Transverse colon (tissue), 4 donors: ENCODE measurements at places on chromosomes 1 and 21.

GRCh38 chr1:197486946-197487345 is 218.9 kb downstream of the CRB1 start:
- no peak for DNase-seq

DNA sequence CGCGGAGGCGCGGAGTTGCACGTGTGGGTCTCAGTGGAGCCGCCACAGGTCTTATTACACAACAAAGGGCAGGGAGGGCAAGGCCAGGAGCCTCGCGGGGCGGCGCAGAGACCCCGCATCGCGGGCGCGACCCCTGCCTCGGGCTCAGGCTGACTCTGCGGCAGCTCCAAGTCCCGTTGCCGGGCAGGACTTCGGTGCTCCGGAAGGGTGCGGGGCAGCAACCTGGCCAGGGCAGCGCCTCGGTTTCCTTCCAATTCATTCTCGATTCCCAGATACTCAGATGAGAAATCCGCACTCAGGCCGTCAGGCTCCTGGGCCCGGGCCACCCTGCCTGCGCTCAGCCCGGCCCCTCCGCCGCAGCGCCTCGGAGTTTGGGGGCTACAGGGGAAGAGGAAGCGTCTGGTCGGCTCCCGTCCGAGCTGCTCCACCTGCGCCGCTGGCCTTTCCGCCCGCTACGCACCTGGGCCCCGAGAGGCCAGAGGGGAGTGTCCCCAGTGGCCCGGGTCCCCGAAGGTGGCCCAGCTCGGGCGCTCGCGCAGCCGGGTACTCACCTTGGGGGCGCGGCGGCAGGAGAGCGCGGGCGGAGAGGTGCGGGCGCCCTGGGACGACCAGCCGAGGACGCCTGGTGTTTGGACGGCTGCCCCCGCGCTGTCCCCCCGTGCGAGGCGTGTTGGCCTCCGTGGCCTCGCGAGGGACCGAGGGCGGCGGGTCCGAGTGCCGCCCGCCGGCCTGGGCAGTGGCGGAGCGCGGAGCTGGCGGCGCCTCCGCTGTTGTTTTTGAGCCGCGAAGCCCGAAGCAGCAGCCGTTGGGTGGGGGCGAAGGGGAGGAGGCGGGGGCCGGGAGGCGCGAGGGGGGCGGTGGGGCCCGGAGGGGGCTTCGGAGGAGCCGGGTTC is 1.1 kb upstream of the PRDM16 start:
- no peak for DNase-seq

- DNase-seq: no peak
Measured at GRCh38 chr1:88188038-88188437, 496.0 kb upstream of the PKN2 start.

- no peak for DNase-seq
Measured at GRCh38 chr1:116218922-116219321, 107.7 kb downstream of the MAB21L3 start.

DNA sequence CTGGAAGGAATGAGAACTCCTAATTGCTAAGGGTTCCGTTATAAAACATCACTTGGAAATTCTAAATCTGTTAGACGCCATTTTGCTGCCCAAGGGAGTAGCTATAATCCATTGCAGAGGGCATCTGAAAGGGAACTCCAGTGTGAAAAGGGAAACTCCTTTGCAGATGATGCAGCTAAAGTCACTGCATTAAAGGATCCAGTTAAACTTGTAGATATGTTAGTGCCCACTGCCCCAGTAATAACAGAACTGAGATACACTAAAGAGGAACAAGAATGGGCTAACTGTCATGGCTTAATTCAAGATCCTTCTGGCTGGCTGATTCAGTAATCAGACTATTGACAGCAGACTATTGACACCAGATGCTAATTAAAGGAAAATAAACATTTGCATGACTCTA is 81.8 kb upstream of the KIAA0040 start:
- no peak for DNase-seq

- no peak for DNase-seq
Measured at GRCh38 chr21:34023691-34024373, 49.5 kb upstream of the MRPS6 start.

- DNase-seq: no peak
Measured at GRCh38 chr1:74464037-74464436, 48.4 kb downstream of the LRRC53 start.

DNA sequence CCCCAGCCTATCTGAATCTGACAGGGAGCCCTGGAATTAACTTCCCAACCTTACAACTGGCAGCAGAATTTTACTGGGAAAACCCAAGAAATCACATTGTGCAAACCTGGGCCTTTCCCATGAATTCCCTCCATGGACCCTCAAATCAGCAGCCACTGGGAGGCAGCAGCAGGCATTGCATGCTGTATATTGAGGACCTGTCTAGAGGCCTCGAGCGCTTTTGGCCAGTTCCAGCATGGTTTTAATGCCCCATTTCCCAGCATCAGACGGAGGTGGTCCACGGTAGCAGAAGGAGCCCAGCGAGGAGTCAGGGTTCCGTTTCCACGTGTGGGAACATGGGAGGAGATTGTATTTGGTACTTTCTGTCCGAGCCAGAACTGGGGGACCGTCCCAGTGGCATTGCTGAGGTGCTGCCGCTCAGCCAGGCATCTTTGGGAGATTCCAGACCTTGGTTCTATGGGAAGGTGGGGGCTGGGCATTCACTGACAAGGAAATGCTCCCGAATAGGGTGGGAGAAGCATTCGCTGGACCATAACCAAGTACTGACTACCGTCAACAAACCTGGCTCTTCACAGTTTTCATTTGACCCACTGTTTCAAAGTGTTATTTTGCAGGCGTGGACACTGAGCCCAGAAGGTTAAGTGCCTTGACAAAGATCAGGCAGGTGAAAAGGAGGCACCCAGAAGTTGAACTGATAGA is 15.9 kb downstream of the BMP8A start:
- DNase-seq: no peak

GRCh38 chr1:154626456-154627256 is 18.7 kb upstream of the ADAR start:
- DNase-seq: no peak

DNA sequence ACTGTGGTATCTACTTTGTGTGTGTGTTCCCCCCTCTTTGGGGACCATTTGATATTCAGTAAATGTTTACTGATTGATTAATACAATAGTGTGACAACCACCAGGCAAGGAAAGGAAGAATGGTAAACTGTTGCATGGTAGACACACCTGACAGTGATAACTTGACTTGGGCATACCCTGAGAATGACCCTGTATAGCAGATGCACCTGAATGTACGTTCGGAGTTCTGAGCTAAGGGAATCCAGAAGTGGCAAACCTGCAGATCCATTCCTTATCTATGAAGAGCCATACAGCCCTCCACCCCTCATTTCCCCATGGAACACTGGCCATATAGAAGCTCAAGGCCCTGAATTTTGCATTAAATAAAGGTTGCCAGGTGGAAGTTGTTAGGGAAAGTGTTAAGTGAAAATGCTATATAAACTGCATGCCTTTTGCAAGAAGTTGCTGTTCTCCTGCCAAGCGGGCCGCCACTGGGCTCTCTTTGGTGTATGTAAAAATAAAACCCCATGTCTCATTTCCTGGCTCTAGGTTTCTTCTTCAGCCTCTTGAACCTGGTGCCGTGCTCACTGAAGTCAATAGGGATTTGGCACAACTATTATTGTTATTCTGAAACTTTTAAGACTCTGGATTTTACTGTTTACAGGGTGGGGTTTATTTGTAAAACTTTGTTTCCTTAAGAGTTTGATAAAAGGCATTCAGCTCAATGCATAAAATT is 32.6 kb upstream of the DENND1B start:
- no peak for DNase-seq

DNA sequence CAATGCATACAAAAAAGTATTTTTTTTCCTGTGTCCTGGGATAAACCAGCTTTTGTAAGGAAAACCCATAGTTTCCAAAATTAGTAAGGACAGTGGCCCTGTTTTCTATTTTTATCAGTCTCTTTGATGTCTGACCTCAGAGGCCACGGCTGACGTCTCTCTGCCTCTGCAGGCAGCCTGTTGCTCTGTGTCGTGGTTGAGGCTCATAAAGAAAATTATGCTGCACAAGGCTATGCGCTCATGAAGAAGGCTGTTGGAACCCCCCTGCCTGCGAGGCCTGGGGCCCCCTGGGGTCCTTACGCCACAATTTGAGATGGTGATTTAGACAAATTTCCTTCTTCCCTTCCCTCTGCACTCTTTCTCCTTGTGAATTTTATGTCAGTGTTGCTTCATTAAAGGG is 48.9 kb downstream of the AGPAT3 start:
- no peak for DNase-seq

DNA sequence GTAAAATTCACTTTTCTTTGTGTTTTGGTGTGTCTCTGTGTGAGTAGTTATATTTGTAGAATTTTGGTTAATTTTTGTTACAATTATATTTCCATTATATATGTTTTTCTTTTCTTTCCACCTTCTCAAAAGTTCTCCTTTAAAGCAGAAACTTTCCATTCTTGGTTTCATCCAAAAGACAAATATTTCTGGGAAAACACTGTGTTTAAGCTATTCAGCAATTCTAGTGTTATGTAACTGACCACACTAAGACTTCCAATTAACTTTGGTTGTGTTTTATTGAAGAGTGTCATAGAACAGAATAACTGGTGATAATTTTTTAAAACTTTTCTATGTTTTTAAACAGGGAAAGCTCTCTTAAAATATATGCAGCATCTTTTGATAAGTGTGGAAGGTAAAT is 13.6 kb upstream of the RGL1 start:
- no peak for DNase-seq

- no peak for DNase-seq
Measured at GRCh38 chr1:41365772-41366454, 4.7 kb downstream of the FOXO6 start.

- DNase-seq: no peak
Measured at GRCh38 chr1:196355206-196355786, 252.9 kb downstream of the KCNT2 start.

DNA sequence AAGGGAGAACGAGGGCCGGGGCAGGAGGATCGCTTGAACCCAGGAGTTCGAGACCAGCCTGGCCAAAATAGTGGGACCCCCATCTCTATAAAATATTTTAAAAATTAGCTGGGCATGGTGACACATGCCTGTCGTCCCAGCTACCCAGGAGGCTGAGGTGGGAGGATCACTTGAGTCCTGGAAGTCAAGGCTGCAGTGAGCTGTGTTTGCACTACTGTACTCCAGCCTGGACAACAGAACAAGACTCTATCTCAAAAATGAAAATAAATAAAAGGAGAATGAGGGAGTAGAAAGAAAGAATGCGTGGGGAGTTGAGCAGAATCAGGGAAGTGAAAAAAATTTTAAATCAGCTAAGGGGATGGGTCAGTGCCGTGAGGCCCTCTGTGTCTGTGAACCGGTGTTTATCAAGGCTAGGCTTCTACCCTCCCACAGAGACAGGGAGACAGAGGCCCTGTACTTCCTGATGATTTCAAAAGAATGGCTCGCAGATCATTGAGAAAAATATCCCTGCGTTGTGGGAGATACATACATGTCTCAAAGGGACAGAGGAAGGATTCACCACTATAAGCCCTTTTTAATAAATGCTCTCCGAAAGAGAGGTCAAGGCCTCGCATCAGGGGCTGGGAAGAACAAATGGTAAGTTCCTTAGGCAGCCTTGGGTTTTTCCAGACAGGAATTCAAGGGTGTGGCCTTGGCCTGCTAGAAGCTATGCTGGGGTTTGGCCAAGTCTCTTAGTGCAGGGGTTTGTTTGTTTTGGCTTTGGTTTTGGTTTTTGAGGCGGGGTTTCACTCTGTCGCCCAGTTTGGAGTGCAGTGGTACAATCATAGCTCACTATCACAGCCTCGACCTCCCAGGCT is 20.7 kb downstream of the IL10RB start:
- DNase-seq: peak; percentile 33

GRCh38 chr21:44905016-44905727 is 15.5 kb downstream of the ITGB2 start:
- no peak for DNase-seq

- DNase-seq: no peak
Measured at GRCh38 chr1:242011894-242012660, 13.2 kb upstream of the MAP1LC3C start.

GRCh38 chr1:228147768-228148167 is 2.0 kb upstream of the GJC2 start:
- no peak for DNase-seq

- no peak for DNase-seq
Measured at GRCh38 chr1:32485554-32486255, 20.8 kb downstream of the ZBTB8B start.

DNA sequence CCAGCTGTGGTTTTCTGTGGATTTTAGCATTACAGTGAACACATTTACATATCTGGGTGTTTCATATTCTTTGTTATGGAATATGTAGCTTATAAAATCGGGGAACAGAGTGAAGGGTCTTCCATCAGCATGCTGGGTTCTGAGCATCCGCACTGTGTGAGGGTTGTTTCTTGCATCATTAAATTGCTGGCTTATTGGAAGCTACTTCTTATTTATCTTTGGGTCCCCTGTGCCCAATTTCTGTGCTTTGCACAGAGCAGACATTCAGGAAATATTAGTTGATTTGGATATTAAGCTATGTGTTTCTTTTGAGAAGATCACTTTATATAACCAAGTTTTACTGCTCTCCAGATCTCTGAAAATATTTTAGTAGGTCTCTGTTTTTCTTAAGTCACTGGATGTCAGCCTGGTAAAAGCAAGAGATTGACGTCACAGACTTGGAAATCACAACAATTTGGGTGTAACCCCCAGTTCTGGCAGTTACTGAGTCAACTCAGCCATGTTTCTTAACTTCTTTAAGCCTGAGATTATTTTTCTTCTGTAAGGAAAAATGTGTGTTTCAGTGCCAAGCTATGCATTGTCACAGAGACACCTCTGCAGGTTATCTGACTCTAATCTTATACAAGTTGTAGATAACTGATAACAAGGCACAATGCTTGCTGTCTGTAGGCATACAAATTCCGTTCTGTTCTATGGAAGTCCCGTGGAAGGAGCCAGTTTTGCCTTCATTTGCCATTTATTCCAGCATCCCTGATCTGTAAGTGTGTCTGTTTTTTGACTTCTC is 258.3 kb upstream of the KAZN start:
- no peak for DNase-seq

- no peak for DNase-seq
Measured at GRCh38 chr1:89928506-89928905, 66.4 kb upstream of the ZNF326 start.

- peak; percentile 95 for DNase-seq
Measured at GRCh38 chr21:42227909-42228708, 9.2 kb downstream of the ABCG1 start.

- no peak for DNase-seq
Measured at GRCh38 chr1:185998391-185998790, 264.2 kb downstream of the HMCN1 start.

GRCh38 chr1:206734499-206735142 is 36.0 kb upstream of the IL19 start:
- peak; percentile 62 for DNase-seq

DNA sequence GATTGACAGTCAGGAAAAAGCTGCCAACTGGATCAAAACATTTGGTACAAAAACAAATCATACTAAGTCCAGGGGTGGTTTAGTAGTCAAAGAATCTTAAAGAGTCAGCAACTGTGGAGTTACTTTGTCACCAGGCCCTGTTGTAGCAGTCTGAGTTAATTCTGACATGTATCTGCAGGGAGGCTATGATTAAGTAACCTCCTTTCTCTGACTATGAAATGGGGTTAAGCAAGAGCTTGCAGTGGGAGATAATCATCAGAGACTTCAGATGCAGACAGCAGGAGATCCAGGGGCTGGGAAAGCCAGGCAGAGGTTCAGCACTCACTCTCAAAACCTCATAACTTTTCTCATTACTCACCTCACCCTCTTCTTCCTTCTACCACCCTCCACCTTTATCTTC is 99.2 kb upstream of the BTG3 start:
- no peak for DNase-seq

- peak; percentile 72 for DNase-seq
Measured at GRCh38 chr1:40774266-40774998, 9.2 kb upstream of the KCNQ4 start.
